ENCODE measurements at places on chromosomes 6 and 20.

GRCh38 chr20:38714308-38714707 is 10.0 kb upstream of the SLC32A1 start:
- no peak for DNase-seq

DNA sequence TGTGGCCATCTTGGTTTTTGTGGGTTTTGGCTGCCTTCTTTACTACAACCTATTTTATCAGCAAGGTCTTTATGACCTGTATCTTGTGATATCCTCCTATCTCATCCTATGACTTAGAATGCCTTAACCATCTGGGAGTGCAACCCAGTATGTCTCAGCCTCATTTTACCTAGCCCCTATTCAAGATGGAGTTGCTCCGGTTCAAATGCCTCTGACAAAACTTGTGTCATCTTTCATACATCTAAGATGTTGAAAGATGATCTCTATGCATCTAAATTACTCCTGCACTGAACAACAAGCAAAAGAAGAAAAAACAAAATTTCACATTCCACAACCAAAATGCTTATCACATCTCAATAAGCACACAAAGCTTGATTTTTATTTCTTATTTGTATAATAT is 129.5 kb upstream of the CNR1 start:
- no peak for DNase-seq

GRCh38 chr20:47306095-47306494 is 50.4 kb downstream of the ZMYND8 start:
- DNase-seq: no peak

GRCh38 chr6:95364016-95364604 is 213.2 kb upstream of the MANEA start:
- no peak for DNase-seq
